Breast epithelium (tissue), 4 donors: ENCODE measurements at places on chromosomes 2 and 18. TPM values are rescaled to one million over a fixed set of nuclear protein-coding genes. Genes with fewer than 3 reads are reported as not detected.

DNA sequence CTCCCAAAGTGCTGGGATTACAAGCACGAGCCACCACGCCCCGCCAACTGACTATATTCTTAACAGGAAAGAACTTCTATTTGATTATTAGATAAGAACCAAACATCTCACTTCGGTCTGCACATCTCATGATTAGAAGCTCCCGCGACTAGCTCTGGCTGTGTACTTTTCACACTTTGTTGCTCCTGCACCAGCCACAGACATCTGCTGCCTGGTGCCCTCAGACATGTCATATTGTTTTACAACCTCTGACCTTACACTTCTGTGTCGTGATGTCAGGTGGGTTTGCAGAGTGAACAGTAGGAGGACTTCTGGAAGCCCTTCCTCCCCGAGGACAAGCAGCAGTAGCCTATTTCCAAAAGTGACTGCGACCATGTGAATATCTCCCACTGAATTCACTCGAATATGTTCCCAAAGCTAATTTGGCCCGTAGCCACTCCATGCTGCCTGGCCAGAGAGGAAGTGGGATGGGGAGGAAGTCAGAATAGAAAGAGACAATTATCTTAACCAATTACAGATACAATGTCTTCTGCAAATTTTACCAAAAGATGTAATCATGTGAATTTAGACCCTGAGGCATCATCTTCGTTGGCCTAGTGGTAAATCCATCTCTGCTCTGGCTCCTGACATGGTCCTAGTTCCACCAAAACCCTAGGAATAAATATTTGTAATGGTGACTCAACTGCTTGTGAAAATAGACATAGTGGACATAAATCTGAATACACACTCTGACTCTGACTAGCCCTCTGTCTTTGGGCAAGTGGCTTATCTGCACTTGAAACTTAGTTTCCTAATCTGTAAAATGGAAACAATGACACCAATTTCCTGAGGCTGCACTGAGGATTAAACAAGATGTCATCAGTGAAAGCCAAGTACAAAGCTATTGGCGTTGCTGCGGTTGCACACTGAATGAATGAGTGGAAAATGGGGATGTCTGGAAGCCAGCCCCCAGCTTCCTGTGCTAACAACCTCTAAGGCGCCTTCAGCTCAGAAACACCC is 406.1 kb downstream of the LRATD1 start:
- no peak overlapping the region for H3K27ac ChIP-seq
- H3K4me3 ChIP-seq = no peak overlapping the region
- H3K4me1 ChIP-seq = no peaks in the 10 kb centered on the region
- no peaks in the 10 kb centered on the region for H3K36me3 ChIP-seq

CIB4 gene
- total RNA-seq = not detected

GRCh38 chr18:44835703-44836102 is 155.0 kb downstream of the SETBP1 start:
- no peak for DNase-seq
- H3K4me1 ChIP-seq = no peaks in the 10 kb centered on the region
- H3K4me3 ChIP-seq = no peak overlapping the region
- no peak overlapping the region for H3K27ac ChIP-seq
- no peaks in the 10 kb centered on the region for H3K36me3 ChIP-seq

DNA sequence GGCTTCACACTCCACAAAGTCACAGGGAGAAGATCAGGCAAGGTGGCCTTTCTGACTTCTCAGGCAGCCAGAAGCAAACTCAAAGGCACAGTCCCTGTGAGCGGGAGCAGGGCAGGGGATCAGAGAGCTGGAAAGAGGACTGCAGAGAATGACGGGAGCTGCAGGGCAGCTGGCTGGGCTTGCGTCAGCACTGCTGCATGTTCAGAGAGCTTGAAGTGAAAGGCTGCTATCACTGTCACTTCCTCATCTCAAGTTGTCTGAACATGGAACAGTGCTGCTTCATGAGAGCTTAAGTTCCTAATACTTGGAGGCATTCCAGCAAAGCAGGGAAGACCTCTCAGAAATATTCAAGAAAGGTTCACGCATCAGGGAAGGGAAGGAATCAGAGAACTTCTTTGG is 20.4 kb downstream of the TGFBRAP1 start:
- H3K4me3 ChIP-seq = no peak overlapping the region
- no peak overlapping the region for H3K27ac ChIP-seq
- H3K27me3 ChIP-seq = no peaks in the 10 kb centered on the region
- no peak for DNase-seq
- H3K4me1 ChIP-seq = no peaks in the 10 kb centered on the region

DNA sequence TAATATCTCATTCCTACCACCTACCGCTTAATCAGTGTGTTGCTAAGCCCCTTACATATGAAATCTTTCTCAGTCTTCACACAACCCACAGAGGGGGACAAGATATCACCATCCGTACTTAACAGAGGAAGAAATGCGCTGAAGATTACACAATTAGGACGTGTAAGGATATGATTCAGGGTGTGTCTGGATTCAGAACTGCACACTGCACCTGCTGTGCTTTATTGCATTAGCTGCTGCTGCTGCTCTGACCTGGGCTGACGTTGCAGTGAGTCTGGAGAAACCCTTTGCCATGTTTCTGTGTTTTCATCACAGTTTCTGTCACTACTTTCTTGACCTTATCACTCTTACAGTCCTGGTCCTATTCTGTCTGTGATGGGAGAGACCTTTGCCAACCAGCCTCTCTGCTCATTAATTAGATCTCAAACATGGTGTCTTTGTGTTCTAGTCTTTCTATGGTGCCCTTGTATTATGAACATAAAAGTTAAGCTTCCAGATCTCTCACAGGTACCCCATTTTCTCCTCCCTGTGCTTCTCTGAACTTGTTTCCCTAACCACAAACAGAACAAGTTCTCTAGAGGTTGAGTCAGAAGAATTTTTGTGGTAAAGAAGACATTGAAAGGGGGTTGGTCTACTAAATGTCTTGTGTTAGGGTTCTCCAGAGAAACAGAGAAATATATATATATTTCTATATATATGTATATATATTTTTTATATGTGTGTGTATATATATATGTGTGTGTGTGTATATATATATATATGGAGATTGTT is 92.9 kb upstream of the CYP1B1 start:
- no peak for DNase-seq
- H3K4me1 ChIP-seq = no peaks in the 10 kb centered on the region
- H3K4me3 ChIP-seq = no peak overlapping the region
- no peaks in the 10 kb centered on the region for H3K36me3 ChIP-seq

- H3K27me3 ChIP-seq = no peaks in the 10 kb centered on the region
- no peak overlapping the region for H3K4me3 ChIP-seq
- H3K4me1 ChIP-seq = no peaks in the 10 kb centered on the region
- peak; percentile 50 for DNase-seq
These were observed 329.3 kb downstream of the C1D start for GRCh38 chr2:67733517-67733916.

DNA sequence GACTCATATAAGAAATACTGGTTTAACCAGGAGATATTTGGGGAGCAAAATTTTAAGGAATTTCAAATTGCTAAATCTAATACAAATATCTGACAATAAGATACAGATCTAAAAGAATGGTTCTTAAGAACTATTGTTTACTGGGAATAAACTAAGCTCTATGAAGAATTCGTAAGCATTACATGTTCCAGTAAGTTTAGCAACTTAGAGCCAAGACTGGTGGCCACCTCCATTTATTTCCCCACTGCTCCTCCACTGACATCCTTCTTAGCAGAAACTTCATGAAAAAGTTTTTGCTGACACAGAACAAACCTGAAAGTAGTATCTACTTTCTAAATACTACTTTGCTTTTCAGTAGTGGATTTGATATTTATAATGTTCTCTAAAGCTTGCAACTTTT is 83.0 kb downstream of the ACSL3 start:
- H3K4me1 ChIP-seq = no peaks in the 10 kb centered on the region
- no peaks in the 10 kb centered on the region for H3K27me3 ChIP-seq
- H3K4me3 ChIP-seq = no peak overlapping the region
- no peaks in the 10 kb centered on the region for H3K36me3 ChIP-seq

GRCh38 chr2:236666646-236667204 is 97.1 kb downstream of the ACKR3 start:
- no peak for DNase-seq
- no peak overlapping the region for H3K27ac ChIP-seq

SIX3 gene
- not detected for total RNA-seq

DNA sequence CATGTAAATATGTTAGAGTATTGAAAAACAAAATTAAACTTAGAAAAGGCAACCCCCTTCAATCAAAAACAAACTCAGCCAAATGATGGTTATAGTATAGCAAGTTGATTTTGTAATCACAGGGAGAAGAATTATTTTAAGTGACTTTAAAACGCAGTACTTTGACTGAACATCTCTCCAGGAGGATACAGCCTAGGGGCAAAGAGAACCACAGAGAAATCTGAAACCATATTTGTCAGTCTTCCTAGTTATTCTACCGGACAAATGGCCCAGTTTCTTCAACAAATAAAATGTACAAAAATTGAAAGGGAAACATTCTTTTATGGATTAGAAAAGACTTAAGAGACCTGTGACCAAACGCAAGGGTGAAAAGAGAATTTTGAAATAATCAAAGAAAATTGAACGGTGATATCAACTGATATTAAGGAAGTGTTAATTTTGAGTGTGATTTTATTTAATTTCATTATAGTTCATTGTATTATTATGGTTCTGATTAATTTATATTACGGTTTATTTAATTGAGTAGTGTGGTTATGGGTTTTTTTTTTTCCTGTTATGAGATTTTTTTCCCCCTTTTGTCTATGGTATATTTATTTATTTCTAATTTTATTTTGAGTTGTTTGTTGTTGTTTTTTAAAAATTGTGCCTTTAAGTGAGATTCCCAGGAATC is 75.3 kb downstream of the HNRNPLL start:
- no peak for DNase-seq
- H3K27me3 ChIP-seq = no peaks in the 10 kb centered on the region
- no peaks in the 10 kb centered on the region for H3K4me1 ChIP-seq
- H3K27ac ChIP-seq = peak overlapping the region; percentile 74
- H3K4me3 ChIP-seq = peak overlapping the region; percentile 65
